AG08396 (cell line): ENCODE measurements at places on chromosomes 4 and X.

DNA sequence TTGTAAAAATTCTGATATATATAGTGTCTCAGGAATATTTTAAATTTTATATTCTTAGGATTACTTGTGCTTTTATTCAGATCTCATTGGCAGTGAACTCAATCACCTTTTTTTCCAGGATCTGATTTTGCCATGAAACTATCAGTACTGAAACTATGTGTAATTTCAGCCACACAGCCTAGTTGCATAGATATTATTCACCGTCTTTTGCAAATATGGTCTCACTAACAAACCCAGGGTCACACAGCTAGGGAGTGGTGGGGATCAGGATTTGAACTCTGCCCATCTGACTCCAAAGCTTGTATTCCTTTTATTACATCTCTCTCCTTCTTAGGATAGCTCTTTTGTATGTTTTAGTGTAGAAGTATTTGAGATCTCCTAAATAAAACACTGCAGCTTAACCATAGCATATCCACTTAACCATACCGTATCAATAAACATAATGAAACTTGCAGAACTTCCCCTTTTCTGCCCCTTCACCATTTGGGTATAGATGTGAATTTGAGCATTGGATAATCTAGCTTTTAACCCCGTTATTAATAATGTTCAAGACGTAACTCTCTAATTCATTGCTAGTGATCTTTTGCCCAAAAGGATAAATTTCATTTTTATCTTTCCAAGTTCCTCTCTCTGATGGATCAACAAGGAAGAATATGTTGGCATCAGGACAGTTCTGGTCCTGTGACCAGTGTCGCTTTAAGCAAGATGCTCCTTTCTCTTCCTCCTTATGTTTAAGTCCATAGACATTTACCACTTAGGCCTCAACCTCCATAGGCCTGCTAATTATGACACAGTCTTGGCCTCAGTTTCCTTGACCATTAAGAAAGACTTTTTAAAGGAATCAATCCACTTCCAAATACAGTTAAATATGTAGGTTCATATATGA, 74.6 kb downstream of the RAPGEF2 start:
- DNase-seq, result no peak

DNA sequence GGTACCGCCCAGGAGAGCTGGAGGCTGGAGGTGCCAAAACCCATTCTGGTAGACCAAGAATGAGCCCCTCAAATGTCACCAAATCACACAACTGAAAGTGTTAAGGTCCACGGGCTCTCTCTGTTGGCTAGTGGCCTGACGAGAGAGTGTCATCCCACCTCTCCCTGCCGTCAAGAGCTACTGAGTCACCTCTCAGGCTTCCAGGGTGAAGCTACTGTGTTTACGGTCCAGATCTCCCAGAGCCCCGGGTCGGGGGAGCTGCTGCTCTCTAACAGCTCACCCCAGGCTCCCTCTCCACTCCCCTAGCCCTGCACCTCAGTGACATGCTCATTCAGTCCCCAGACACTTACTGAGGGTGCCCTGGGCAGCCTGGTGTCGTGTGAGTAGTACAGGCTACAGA, 59.2 kb downstream of the ADGRG2 start:
- DNase-seq, result no peak

- DNase-seq, result peak; percentile 22
These were observed 156.6 kb downstream of the GATB start for GRCh38 chr4:151604238-151604637.

DNA sequence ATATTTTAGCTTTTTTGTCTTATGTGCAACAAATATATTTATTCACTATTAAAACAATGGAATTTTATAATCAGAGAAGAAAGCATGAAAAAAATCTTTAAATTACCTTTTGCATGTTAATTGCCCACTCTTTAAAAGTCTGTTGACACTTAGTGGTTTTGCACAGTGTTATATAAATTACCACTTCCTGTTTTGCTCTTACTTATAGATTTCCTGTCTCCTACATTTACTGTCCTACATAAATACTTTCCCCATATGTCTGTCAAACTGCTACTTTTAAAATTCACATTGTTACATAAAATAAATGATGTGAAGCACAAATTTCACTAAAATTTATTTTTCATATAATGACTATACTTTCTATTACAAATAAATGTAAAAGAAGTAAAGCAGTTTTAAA, 161.1 kb upstream of the NDST4 start:
- DNase-seq, result no peak

GRCh38 chr4:148044912-148045352, 313.0 kb downstream of the ARHGAP10 start:
- DNase-seq, result no peak

DNA sequence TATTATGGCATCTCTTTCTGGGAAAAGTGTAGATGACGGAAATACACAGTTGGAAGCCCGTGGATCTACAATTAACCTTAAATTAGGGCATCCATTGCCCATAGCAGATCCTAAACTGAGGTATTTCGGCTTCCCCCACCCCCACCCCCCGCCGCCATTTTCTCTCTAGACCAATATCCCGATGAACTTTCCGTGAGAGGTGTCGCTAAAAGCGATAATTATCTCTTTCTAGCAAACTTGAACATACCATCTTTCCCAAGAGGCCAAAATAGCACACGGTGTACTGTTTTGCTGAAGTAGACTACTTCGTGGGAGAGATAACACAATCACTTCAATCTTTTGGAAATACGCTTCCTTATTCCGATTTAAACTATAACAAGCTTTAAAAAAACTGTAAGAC, 554 bp downstream of the KLHL15 start:
- DNase-seq, result peak; percentile 27

DNA sequence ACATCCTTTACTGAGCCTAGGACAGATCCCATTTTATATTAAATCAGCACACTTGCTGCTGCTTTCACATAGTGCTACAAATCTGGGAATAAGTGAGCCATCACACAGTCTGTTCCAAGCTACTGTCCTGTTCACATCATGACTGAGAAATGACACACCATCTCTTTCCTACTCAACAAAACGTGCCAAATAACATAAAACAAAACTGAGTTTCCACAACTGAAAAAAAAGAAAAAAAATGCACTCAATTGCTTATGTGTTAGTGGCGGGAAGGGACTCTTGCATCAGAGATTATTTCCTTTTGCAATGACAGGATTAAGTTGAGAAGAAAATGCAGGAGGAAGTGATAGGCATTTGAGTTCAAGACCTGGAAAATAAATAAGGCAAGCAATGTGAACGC, 109.0 kb downstream of the SHROOM4 start:
- no peak for DNase-seq

GRCh38 chrX:130756233-130756632, 146.8 kb downstream of the ENOX2 start:
- no peak for DNase-seq

- DNase-seq, result no peak
These were observed 250.3 kb upstream of the FAM47A start for GRCh38 chrX:34382416-34382815.

- peak; percentile 43 for DNase-seq
These were observed 148.9 kb upstream of the RBPJ start for GRCh38 chr4:26171941-26172340.

GRCh38 chrX:155127940-155128339, 56.6 kb downstream of the BRCC3 start:
- DNase-seq, result no peak

GRCh38 chr4:86819561-86819960, 29.6 kb downstream of the SLC10A6 start:
- DNase-seq, result no peak

- DNase-seq, result peak; percentile 44
These were observed 148.7 kb downstream of the SPATA18 start for GRCh38 chr4:52199574-52200338.

GRCh38 chrX:102610905-102611304, 11.6 kb downstream of the ARMCX5 start:
- DNase-seq, result no peak

DNA sequence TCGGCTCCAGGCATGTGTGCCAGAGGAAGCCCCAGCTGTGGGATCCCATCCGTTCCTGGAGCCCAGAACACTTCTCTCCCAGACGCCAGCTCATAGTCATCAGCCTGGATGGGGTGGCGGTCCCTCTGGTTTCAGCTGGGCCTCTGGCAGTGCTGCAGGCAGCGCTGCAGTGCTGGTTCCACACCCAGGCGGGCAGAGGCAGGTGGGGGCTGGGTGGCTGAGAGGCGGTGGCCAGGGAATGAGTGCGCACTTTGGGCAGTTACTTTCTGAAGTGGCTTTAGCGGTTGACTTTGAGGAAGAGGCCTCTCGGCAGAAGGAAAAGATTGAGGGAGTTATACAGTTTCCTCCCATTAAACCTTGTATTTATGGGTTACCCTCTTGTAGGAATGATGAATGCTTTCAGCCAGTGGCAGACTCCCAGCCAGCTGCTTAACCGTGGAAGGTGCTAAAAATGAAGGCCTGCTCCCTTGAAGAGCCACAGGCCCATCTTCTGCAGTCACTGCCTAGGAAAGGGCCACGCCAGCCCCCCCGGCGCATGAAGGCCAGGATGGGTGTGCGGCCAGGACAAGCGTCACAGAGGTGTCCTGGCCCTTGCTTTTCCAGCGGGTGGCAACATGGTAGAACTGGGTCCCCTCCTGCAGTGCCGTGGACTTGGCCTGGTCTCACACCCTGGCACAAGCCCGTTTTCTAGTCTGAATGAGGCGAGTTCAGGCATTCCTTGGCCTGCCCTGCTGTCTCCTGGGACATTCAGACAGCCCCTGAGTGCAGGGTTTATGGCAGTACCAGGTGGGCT, 9.9 kb downstream of the TADA2B start:
- DNase-seq, result no peak

DNA sequence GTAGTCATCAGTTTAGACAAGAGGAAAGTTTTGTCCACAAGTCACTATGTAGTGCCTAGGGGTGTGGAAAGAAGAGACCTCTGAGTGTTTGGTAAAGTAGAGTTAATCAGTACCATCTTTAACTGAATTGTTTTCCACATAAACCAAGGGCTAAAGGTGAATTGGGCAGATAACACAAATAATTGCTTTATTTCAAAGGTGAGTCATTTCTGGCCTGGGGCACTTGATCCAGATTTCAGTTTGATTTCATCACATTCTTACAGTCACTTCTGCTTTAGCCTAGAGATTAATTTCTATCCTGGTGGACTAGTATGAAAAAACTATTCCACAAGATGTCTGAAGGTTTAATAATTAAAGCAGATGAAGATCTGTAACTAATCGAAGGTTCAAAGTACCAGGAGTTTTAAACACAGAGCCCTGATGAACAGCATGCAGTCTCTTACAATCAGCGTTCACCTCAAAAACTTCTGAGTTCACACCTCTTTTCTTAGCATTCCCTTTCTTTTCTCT, 74.5 kb upstream of the BOD1L1 start:
- peak; percentile 11 for DNase-seq

- no peak for DNase-seq
These were observed 1793.7 kb upstream of the TENM3 start for GRCh38 chr4:180449395-180449956.

DNA sequence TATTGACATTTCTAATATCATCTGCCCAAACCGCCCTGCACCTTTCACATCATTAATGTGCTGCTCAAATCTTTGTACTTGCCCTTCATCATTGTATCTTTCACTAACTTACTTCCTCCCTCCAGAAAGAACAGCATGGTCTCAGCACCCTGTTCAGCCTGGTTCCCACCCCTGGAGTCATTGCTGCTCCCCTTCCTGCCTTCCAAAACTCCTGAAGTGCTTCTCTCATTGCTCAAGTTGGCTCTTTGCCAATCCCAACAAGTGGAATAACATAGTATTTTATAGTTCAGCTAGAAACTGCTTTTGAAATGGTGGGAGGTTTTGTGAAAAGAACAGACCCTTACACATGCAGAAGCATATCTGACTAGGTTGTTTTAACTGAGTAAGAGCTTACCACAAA, 14.0 kb upstream of the TTC29 start:
- no peak for DNase-seq

- DNase-seq, result no peak
These were observed 173.5 kb upstream of the FMR1 start for GRCh38 chrX:147738265-147738664.

DNA sequence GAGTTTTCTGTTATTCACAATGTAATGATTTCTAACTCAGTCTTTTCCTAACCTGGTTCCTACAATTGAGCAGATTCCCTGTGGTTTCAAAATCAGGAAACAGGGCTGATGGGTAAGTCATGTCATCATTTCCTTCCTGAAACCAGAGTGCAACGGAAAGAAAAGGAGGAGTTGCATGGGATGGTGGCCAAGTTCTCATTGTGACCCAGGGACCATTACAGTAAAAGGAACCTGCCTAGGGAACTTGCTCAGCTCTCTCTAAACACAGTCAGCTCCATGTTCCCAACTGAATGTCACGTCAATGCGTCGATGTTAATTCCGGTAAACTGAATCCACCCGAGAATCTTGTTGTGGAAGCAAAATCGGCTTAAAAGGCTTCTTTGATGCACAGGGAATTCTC, 51.2 kb downstream of the LGI2 start:
- no peak for DNase-seq

DNA sequence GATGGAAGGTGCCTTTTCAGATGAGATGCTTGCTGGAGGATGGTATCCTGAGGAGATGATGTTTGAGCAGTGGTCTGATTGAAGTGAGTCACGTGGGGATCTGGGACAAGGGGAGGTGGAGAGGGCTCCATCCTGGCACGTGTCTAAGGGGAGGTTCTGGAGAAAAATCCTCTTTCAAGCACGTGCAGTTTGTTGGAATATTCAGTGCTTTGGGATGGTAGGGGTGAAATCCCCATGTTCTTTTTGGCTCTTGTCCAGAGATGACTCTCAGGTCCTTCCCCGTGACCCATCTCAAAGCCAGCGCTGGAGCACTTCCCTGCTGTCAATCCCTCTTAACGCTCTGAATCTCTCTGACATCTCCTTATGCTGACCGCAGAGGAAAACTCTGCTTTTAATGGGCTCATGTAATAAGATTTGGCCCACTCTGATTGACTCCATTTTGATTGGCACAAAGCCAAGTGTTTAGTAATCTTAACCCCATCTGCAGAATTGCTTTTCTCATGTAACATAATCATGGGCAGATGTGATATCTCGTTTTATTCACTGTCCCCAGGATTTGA, 10.8 kb upstream of the KLKB1 start:
- DNase-seq, result no peak

- DNase-seq, result no peak
These were observed 1.0 kb upstream of the TLR1 start for GRCh38 chr4:38805530-38806145.

DNA sequence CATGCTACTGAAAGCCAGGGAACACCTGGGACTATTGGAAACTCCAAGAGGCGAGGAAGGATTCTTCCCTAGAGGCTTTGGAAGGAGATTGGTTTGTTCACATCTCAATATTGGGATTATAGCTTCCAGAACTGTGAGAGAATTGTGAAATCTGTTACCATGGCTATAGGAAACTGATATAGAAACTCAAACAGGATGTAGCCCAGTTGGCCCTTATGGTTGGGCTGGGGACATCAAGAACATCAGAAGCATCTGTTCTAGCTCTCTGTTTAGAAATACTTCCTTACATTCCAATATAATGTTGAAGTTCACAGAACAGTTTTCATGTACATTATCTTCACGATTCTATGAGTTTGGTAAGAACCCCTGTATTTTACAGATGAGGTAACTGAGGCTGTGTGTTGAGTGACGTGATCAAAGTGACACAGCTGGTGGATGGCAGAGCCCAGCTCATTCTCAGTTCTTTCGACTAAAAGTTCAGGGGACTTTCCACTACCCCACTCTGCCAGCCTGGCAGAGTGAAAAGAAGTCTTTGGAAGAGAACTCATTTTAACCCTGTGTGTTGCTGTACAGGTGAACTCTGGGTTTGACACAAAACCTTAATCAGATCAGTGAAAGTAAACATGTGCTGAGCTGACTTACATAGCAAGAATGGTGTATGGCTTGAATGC, 183.0 kb downstream of the GBA3 start:
- no peak for DNase-seq
